HL-60 (cell line): ENCODE measurements at places on chromosomes 4 and X.
A peak's percentile ranks its signal among the peaks of the same experiment; 100 is the strongest.

- DNase-seq: no peak
Measured at GRCh38 chrX:53133400-53133799, 39.5 kb downstream of the KANTR start.

DNA sequence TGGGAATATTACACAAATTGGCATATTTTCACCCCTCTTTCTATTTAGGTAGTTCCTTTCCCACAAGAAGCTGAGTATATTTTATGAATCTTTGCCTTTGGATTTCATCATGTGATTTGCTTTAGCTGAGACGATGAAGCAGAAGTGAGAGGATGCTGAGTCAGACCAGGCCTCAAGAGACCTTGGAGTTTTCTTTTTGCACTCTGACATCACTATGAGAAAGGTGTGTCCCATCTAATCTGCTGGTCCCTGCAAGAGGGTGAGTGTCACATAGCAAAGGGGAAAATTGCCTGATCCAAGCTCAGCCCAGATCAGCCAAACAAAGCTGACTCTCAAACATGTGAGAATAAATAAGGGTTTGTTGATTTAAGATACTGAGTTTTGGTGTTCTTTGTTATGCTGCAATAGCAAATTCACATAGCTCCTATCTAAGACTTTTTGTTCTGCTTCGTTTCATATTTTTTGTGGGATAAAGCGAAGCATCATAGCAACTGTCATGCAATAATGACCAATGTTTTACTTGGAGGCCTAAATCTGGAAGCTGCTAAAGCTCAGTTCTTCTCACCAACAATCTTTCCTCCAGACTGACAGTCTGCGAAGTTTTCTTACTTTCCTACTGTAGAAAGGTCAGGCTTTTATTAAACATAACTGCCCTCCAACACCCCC lies 176.9 kb downstream of the PDHA2 start:
- no peak for DNase-seq

DNA sequence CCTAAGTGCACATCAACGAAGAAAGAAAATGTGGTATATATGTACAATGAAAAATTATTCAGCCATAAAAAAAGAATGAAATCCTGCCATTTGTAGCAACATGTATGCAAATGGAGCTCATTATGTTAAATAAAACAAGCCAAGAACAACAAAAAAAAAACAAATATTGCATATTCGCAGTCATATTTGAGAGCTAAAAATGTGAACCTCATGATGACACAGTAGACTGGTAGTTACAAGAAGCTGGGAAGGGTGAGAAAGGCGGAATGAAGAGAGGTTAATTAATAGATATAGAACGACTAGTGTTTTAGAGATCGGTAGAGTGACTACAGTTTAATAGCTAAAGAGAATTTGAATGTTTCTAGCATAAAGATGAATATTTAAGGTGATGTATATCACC lies 89.2 kb downstream of the PDS5A start:
- DNase-seq: no peak

- no peak for DNase-seq
Measured at GRCh38 chr4:33537527-33537926, 2706.8 kb downstream of the ARAP2 start.

DNA sequence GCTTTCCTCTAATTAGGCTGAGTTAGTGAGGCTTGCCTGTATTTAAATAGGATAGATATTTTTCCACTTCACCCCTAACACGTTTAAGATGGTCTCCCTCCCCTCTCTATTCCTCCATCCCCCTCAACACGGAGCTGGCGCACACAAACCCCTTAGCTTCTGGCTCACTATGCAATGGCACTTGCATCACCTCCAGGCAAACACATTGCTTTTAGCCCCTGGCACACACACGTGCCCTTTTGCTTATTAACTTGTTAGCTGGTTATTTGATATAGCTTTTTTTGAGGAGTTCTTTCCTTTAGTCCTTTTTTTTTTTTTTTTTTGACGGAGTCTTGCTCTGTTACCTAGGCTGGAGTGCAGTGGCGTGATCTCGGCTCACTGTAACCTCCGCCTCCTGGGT lies 94.3 kb downstream of the HDAC8 start:
- no peak for DNase-seq

GRCh38 chrX:51802917-51803688 lies 59.9 kb downstream of the GSPT2 start:
- DNase-seq: peak; percentile 62

GRCh38 chrX:116462822-116463221 lies at the start of gene CT83:
Gene CT83 (minus strand): TSS chrX:116462976. CDS start chrX:116462856, 120 bp downstream.
- DNase-seq: no peak

GRCh38 chr4:2886622-2887021 lies 43.0 kb downstream of the ADD1 start:
- DNase-seq: no peak

DNA sequence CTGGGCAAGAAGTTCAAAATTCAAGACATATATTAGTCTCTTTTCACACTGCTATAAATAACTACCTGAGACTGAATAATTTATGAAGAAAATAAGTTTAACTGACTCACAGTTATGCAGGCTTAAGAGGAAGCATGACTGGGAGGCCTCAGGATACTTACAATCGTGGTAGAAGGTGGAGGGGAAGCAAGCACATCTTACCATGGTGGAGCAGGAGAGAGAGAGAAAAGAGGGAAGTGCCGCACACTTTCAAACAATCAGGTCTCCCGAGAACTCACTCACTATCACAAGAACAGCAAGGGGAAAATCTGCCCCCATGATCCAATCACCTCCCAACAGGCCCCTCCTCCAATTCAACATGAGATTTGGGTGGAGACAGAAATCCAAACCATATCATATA lies 273.3 kb upstream of the RASGEF1B start:
- DNase-seq: peak; percentile 15

DNA sequence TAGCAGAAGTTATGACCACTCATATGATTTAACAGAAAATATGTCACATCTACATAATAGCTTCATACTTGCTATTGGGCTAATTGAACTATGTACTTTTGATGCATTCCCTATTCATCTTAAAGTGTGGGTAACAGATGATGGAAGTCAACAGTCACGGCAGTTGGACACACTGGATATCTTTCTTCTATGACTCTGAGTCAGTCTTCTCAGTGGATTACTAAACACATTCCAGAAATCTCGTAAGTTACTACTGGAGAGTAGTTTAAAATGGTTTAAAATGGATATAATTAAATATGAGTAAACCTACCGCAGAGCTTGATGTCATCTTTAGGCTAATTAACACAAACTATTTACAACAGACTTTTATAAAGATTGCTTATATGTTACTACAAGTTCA lies 30.1 kb upstream of the CFAP299 start:
- DNase-seq: no peak

GRCh38 chr4:41132055-41132683 lies 82.2 kb downstream of the APBB2 start:
- no peak for DNase-seq

DNA sequence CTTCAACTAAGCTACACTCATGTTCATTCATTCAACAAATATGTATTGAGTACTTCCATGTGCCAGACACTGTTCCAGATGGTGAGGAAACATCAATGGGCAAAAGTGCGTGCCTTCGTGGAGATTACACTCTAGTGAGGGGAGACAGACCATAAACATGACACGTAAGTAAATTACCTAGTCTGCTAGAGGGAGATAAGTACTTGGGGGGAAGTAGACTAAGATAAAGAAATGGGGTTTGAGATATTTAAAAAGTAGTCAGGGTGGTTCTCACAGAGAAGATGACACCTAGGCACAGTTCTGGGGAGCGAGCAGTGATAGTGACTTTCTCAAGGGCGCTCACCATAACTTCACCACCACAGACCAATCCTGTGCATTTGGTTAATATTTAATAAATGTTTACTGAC lies 11.7 kb downstream of the JCHAIN start:
- no peak for DNase-seq

DNA sequence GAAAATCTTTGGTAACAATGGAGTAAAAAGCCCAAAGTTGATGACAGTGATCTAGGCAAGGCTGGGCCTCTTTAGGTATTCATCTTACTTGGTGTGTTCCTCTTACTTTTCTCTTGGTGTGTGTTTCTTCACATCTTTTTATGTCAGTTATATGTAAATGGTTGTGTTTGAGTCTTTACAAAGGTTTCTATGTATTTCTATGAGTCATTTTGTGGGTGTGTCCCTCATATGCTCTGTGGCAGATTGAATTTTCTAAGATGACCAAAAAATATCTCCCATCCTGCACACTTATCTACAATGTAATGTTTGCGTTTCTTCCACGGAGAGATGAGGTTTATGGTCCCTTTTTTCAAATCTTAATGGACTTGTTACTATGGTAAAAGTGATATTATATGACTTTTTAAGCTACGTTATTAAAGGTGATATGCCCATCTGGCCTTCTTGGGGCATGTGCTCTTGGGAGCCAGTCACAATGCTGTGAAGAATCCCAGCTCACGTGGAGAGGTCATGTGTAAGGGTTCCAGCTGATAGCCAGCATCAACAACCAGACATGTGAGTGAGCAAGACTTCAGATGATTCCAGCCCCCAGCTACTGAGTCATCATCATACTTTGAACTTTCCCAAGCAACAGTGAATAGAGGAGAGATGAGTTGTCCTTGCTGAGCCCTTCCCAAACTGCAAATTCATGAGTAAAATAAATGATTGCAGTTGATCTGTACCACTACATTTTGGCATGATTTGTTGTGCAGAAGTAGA lies 126.9 kb downstream of the CBLL2 start:
- no peak for DNase-seq

DNA sequence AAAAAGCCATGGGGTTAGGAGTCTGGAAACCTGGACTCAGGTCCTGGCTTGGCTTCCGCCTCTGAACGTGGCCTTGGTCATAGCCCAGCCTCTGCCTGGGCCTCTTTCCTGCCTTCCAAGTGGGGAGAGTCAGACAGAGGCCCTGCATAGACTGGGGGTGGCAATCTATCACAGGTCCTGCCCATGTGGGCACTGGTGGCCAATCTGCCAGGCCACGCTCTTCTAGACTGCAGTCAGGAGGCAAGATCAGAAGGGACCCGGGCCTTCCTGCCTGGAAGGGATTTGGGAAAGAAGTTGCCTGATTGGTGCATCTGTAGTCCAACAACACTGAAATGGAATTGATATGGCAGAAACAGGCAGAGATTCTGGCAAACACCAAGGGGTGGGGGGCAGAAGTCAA lies 46.1 kb downstream of the CNGA2 start:
- no peak for DNase-seq

- DNase-seq: peak; percentile 13
Measured at GRCh38 chrX:69538321-69538876, 34.3 kb downstream of the NALF2 start.

DNA sequence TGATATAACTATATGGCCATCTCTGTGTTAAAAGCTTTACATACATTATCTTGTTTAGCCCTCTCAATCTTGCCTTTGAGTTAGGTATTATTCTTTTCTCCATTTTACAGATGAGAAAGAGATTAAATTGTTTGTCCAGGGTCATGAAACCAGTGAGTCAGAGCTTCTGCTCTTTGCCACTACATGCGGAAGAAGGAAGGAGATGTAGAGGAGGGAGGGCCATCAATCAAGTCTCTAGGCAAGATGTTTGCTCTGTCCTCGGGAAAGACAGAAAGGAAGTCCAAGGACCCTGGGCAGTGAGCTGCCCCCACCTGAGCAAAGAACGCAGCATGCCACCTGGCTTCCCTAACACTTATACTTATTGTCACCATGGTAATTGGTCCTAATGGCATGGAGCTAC lies 133.7 kb upstream of the IL1RAPL2 start:
- DNase-seq: no peak

GRCh38 chr4:11436084-11436483 lies 7.4 kb upstream of the HS3ST1 start:
- no peak for DNase-seq

GRCh38 chrX:3076416-3076991 lies 35.2 kb downstream of the ARSF start:
- no peak for DNase-seq

GRCh38 chrX:149255860-149256259 lies 249.2 kb downstream of the IDS start:
- no peak for DNase-seq

GRCh38 chrX:96929036-96929435 lies 45.3 kb downstream of the RPA4 start:
- DNase-seq: no peak

DNA sequence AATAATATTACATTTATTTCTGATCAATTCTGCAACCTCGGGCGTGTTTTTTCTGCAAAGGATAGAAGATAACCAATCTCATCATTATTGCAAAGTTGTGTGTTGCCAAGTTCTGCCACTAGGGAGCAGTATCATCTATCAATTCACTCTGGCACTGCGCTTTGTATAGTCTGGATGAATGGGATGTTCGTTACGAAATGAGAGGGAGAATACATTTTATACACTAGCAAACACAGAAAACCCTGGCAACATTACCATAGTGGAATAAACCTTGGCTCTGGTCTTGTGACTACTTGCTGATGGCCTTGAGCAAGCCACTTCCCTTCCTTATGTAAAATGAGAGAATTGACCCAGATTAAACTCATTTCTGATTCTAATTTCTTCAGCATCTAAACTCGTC lies 97.5 kb upstream of the ZNF518B start:
- DNase-seq: peak; percentile 28
